ENCODE measurements at places on chromosomes 13 and 19.

DNA sequence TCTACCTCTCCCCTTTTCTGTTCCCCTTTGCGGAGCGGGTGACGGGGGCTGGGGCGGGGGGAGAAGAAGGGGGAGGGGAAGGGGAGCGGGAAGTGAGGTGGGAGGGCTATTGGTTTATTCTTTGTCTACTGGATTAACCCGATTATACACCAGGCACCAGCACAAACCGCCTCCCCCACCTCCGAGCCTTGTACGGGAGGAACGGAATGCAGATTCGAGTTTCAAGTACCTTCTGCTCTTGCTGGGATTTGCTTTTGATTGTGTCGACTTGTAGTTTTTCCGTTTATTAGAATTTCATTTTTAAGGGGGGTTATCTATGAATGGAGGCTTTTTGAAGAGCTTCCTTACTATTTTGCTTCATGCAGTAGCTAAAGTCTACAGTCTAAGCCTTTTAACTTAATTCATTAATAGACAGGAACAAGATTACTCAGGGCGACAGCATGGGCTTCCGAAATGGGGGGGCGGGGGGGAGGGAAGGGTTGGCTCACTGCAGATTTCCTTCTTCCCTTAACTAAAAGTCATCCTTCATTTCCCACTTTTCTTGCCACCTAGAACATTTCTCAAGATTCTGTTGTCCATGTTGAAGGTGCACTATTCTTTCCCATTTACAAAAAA is 937 bp upstream of the SPRY2 start:
- DNase-seq: peak; percentile 55

- no peak for DNase-seq
These were observed 25.9 kb downstream of the MCF2L start for GRCh38 chr13:112994781-112995355.

DNA sequence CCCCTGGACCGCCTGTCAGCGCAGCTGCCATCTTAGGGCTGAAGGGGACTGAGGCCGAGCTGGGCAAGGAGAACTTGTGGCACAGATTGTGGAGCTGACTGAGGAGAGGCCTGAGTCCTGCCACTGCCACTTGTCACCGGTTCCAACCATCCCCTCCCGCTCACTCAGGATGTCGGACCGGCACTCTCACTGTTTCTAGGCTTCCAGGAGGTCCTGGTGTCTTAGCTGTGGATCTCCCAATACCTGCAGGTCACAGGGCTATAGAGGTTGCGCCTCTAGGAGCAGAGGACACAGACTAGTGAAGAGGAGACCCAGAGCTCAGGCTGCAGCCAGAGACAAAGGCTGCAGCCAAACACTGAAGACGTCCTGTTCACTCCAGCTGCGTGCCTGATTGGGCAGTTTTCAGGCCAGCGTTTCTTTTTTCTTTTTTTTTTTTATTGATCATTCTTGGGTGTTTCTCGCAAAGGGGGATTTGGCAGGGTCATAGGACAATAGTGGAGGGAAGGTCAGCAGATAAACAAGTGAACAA is 15.3 kb upstream of the ZNF486 start:
- no peak for DNase-seq

DNA sequence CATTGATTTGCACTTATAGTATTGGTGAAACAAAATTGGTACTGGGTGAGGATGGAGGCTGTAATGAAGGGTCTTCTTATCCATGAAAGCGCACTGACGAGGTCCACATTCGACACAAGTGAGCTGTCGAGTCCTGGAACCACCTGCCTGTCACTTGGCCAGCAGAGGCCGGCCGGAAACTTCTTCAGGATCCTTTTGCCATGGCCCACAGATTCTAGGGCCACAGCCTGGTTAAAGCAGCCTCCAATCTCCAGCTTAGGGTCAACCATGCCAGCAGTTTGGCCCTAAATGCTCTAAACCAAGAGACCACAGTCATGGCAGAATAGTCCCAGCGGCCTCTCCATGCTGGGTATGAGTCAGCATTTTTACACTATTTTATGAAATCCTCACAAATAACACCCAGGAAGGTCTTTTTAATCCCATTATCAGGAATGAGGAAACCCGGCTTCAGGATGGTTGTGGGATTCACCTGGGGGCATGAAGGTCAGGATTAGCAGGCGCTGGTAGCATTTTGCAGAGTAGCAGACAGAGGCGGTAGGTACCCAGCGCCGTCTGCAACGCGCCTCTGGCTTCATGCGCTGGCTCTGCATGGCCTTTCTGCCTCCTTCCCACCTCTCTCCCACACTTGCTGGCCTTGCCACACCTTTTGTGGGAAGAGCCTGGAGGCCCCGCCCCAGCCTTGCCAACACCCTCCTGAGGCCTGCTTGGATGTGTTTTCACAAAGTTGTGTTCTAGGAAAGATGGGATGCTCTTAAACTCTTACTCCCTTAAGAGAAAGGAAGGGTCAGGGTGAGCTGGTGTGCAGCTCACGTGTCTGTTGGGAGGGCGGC is 15.2 kb downstream of the GAS6 start:
- DNase-seq: no peak

DNA sequence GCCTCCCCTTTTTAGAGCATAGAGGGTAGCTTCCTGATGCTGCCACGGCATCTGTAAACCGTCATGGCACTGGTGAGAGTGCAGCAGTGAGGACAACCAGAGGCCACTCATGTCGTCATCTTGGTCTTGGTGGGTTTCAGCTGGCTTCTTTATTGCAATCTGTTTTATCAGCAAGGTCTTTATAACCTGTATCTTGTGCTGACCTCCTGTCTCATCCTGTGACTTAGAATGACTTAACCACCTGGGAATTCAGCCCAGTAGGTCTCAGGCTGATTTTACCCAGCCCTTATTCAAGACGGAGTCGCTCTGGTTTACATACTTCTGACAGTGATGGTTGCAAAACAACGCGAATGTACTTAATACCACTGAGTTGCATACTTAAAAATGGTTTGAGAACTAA is 14.4 kb upstream of the FBN3 start:
- no peak for DNase-seq

DNA sequence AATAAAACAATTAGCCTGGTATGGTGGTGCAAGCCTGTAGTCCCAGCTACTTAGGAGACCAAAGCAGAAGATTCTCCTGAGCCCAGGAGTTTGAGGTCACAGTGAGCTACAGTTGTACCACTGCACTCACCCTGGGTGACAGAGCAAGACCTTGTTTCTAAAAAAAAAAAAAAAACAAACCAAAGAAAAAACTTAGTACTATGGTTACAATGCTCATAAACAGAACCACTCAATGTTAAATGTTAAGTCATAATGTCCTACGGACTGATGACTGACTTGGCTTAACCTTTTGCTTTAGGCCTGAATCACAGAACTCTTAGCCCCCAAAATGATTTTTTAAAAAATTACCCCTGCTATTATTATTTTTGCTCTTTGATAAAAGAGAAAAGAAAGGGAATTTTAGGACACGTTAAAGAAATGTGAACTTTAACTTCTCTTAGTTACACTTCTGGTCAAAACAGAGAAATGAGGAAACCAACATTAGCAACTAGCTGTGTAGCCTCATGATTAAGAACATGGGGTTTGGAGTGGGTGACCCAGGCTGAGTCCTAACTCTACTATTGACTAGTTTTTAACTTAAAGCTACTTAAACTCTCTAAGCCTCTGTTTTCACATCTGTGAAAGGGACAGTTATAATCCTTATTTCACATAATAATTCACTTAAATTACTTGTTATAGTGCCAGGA is 13.7 kb upstream of the ELF1 start:
- DNase-seq: peak; percentile 83

- peak; percentile 32 for DNase-seq
These were observed 56.6 kb downstream of the MRPL57 start for GRCh38 chr13:21233086-21233485.
